ENCODE measurements at places on chromosomes 1 and 21.

GRCh38 chr1:30909365-30910068 lies 959 bp upstream of the SDC3 start:
- no peak for DNase-seq

DNA sequence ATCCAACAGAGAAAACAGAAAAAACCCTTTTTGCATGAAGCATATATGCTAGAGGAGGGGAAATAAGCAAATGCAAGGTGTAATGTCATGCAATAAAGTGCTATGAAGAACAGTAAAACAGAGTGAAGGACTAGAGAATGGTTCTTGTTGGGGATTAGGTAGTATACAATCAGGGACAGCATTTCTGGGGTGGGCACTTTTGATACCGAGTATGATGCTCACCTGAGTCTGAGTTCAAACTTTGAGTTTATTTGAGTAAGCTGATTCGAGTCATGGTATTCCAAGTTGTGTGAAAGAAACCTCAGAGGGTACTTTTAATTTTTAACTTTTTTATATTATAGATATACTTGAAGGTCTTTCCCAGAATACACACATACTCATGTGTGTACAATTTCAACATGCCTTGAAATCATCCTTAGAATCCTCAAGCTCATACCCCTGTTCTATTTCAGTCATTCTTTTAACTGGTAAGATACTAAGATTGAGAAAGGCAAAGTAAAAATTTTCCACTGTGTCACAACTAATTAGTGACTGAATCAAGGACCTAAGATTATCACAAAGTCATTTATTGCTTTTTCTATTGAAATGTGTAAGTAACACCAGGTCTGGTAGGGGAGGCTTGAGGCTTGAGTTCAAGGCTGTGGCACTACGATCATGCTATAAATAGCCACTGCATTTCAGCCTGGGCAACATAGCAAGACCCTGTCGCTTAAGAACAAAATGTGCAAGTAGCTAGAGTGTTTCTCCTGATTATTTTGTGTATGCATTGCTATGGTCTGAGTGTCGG lies 12.1 kb downstream of the LRRC8B start:
- DNase-seq = no peak

DNA sequence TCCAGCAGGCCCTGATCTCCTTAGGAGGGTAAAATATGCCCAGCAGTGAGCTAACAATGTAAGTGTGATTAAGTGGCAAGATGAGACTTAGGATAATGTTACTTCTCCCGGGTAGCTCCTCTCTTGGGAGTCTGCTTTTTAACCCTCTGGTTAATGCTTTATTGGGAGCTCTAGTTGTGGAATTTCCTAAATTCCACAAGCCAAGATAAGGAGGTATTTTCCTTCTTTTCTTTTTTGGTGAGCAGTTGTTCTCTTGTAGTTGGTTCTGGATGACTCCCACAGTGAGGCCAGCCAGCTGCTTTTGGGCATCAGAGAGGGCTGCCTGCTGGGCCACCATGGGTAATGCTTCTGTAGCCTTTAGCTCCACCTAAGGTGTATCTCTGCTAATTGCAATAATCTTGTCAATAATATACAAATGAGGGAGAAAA lies 19.3 kb downstream of the C1orf52 start:
- no peak for DNase-seq

DNA sequence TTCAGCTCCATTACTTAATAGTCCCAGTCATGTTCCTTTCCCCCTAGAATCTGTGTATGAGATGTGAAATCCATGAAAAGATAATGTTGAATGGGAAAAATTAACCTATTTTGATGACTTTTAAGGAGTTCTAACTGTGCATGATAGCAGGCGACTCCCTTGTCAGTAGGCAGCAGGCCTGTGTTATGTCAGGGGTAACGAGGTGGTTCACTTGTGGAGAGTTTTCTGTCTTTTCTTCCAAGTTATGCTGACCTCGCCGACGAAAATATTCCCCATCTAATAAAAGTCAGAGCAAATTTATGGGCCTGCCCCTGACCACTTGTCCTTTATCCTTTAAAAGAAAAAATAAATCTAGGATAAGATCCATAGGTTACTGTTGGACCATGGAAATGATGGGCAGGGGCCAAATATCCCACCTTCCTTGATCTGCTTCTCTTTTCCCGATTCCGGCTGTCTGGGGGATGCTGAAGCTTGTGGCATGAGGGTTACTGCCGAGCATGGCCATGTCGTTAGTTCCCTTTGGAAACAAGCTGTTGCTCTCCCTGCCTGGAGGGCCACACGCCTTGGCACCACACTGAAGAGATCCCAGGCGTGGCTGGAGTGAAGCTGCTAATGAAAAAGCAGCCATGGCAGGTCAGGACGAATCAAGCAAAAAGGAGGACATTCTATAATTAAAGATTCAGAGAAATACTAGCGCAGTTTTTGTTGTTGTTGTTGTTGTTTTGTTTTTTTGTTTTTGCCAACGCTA lies 93.8 kb downstream of the ROR1 start:
- DNase-seq = no peak

- no peak for DNase-seq
Measured at GRCh38 chr1:79396901-79397300, 390.4 kb upstream of the ADGRL4 start.

DNA sequence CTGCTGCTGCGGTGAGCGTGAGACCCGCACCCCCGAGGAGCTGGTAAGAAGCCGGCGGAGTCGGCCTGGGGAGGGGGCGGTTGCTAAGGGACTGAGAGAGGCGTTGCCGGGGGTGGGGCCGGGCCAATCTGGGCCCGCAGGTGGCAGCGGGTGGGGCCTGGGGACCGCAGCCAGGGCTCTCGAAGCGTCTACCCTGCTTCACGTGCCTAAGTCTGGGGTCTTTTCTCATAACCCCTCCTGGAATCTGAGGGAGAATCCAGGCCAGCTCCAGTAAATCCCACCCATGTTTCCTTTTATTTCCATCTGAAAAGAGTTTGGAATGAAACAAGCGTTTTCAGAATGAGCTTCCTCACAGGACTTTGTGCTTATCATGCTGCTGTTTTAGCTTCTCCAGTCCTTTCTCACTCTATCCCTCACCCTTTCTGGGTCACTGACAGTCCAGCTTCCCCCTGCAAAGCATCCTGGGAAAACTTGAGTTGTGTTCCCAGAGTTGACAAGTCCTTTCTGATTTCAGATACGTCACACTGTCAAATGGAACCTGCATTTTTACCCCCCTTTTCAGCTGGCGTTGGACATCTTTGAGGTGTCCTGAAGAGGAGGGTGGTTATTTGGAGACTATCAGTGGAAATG lies 431 bp downstream of the CLCN6 start:
- no peak for DNase-seq
